Activated naive CD4-positive, alpha-beta T cell (primary cell): ENCODE measurements at places on chromosomes 5 and 9.

- no peak for DNase-seq
These were observed 151.0 kb upstream of the TBC1D2 start for GRCh38 chr9:98406469-98406868.

DNA sequence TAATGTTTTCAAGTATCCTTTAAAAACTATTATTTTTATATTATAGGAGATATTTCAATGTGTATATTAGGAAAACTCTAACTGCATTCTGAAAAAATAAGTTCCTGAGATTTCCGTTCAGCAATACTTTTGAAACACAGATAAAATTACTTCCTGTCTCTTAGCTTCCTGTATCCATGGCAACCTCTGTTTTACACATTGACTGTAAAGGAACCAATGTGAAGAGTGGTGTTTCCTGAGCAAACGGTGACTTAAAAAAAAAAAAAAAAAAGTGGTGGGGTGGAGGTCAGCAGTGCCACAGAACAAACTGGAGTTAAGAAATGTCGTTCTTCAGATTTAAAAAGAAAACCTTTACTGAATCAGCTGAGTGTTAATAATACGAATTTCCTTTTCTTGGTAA, at the start of gene LRRC70:
Gene LRRC70 (plus strand): TSS at position 280 of the 400 bp plus-strand sequence. CDS start 620 bp downstream, outside the sequence.
- no peak for DNase-seq

DNA sequence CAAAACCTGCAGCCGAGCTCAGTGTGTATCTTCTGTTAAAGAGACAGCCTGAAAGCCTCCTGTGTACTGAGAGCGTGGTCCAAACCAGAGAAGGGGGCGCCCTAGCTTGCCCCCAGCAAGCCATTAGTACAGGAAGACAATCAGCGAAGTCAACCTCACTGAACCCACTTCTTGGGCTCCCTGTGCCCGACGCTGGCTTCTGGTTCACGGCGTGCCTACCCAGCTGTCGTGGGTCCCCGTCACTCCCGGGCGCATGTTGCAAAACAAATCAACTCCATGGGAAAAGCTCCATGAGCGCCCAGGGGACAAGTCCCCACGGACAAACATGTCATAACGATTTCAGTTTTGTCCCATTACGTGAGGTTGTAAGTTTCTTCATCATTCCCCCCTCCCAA, 326.9 kb downstream of the SH3GL2 start:
- DNase-seq, result no peak

- DNase-seq, result no peak
These were observed 101.7 kb downstream of the APTX start for GRCh38 chr9:32899761-32900160.

- no peak for DNase-seq
These were observed 33.0 kb upstream of the CHD1 start for GRCh38 chr5:98961665-98962344.

DNA sequence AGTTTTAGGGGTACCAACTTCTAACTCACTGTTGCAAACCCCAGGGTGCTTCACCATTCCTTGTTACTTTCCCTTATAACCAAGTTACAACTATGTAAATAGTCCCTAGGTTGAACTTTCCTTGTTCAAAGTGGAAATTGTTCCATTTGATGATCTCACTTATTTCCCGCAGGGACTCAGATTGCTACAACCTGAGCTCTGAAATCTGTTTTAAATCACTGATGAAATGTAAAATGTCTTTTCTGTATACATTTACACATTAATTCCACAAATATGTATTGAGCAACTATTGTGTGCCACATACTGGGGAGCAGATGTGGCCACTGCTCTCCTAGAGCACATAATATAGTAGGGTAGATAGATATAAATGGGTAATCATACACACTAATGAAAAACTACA, 69.1 kb upstream of the TARS1 start:
- DNase-seq, result no peak

DNA sequence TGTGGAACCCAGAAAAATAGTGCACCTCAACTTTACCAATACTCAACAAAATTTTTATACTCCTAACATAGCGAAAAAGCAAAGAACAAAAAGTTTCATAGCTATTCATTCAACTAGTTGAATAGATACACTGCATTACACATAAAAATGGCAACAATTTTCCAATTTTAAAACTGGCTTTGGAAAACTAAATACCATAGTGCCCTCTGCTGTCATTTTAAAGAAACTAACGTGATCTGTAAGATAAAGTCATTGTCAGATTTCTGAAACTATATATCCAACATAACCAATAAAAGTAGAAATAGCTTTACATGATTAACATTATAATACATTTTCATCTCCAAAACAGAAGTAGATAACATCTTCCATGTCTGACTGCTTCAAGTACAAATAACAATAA, 31.6 kb downstream of the DTWD2 start:
- no peak for DNase-seq

GRCh38 chr5:74641735-74642542, 1.4 kb upstream of the ENC1 start:
- DNase-seq, result peak; percentile 14
